ENCODE measurements at places on chromosomes 5 and 9.

DNA sequence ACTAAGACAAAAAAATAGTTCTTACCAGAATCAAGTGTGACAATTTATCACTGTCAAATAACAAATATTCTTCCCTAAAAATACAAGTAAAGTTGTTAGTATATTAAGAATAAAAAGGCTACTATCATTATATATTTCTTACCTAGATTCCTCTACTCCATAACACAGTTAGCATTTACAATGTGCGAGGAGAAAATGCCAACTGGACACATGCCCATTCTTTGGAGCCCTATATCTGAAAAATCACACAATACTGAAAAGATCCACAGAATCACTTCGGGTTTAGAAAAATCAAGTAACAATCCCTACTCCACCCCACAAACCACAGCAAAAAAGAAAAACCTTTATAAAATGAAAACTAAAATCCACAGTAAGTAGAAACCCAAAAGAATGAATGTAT is 70.9 kb downstream of the PKD2L2 start:
- no peak for DNase-seq

DNA sequence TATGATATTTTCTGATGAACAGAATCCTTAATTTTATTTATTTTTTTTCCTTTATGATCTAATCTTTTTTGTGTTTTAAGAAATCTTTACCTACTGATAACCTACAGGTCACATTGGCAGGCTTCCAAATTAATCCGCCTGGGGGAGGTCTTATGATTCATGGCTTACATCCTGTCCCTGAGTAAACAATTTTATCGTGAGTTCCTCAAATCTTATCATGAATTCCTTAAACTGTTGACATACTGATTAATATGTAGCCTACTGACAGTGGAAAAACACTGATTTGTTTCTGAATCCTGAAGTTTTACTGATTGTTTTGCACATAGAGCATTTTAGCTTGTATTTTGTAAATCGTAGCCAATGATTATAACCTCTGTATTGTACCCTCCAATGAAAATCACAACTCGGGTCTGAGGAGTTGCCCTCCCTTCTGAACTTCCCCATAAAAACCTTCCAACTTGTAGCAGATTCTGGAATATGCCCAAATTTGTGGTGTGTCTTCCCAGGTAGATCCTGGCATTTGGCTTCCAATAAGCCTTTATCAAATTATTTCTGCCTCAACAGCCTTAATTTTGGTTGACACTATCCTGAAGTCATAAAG is 105.6 kb downstream of the VCAN start:
- DNase-seq: no peak

GRCh38 chr5:171867786-171868185 is 82.2 kb downstream of the SMIM23 start:
- DNase-seq: no peak

DNA sequence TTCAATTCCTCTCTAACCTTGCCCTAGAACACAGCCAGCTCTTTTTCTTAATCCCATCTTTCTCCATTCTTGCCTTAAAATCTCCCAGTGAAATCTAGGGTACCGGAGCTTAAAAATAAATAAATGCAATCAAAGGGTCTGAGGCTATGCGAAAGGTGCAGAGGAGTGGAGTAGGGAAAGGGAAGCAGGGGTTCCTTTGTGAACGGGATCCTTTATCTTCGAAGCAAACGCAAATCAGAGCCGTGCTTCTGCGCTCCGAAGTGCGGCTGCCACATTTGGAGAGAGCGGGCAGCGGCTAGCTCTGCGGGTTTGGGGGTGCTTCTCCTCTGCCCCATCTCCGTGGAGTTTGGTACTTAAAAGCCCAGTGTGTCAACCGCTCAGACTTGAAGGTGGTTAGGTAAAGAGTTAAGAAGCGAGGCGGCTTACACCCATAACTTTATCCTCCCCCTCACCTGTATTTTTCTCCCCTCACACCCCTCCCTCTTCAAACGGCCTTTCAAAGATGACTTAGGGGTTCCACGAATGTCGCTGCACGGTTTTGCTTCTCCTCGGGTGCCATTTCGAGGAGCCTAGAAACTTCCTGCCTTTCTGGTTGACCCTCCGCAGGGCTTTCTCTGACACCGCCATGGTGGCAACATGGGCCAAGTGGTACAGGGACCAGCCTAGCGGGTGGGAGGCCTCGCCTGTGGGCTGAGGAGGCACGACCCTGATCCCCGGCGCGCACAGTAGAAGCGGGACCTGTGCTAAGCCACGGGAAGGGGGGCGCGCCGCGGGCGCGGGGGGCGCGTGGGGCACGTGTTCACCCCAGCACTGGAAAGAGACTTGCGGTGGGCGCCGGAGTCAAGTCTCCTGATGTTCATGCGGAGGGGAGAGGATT is 31.7 kb upstream of the NFIB start:
- DNase-seq: peak; percentile 26

- DNase-seq: no peak
Observed at GRCh38 chr5:171724468-171725204, 61.0 kb upstream of the SMIM23 start.

GRCh38 chr9:89189215-89189614 is 10.6 kb upstream of the SHC3 start:
- no peak for DNase-seq

DNA sequence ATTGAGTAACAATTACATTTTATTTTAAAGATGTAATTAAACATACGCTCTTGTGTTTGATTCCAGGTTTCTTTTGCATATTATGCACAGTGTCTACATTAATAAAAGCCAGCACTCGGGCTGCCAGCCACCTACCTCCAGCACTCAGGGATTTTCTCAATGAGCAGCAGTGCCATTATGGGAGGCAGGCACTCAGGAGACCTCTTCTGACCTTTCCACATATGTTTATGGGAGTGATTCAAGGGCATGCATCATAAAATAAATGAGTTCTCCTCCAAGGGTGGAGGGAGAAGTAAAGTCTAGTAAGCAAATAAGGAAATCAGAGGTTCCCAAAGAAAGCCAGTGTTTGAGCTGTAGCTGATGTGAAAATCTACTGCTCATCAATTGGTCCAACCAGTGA is 119.8 kb upstream of the IRX2 start:
- no peak for DNase-seq

DNA sequence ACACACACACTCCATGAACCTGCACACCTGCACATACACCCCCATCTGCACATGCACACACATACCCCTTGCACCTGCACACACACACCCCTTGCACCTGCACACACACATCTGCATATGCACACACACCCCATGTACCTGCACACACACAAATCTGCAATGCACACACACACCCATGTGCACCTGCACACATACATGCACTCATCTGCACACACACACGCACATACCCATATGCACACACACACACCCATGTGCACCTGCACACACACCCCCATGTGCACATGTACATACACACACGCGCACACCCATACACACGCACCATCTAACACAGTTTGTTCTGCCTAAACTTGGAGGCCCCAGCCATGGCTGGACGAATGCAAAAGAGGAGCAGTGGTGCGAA is 115.9 kb upstream of the SARDH start:
- no peak for DNase-seq

DNA sequence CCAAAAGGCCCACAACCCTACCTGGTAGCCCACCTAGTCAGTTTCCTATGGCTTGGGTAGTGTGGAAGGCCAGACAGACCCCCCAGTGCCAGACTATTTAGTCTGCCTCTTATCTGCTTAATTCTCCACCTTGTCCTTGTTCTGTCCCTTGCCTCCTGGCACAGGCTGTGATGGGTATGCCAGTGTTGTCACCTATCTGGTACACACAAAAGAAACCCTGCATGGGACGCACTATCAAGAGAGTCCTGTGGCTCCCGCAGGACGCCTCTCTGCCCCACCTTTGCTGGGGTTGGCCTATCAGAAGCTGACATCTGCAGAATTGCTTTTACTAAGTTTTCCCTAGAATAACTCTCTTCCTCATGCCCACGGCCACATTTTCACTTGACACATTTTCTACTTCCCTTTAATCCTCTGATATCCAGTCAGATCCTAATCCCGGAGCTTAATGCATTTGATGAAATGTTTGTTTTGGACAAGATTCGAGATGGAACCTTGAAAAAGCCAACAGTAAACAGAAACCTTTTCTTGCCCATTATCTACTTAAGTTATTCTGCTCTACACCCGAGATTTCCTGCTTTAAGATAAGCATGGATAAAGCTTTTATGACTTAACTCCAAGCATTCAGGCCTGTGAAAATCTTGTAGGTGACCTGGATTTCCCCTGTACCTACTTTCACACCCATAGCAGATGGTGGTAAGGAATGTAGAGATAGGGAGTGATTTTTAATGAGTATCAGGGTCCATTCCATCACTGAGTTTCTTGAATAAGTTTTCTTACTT is 468.5 kb downstream of the ZNF608 start:
- no peak for DNase-seq

GRCh38 chr5:39906146-39906545 is 481.4 kb upstream of the DAB2 start:
- DNase-seq: no peak

DNA sequence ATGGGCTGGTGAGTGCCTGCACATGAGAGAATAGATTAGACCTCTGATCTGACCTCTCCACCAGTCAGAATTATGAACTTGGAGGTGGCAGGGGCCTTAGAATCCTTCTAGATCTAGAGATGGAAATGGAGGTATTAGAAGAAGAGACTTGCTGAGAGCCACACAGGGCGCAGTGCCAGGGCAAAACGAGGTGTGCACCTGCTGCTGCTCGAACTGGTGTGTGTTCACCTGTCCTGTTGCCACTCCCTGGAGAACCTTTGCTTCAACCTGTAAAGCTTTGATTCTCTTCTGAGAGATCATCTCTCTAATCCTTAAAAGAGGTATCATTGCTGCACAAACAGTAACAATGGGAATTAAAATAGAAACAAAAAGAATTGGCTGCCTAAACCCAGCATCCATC is 24.9 kb downstream of the FRMPD1 start:
- no peak for DNase-seq

- no peak for DNase-seq
Observed at GRCh38 chr9:126439883-126440653, 113.4 kb downstream of the MVB12B start.

GRCh38 chr5:26881901-26882300 is 156.5 kb downstream of the CDH9 start:
- no peak for DNase-seq

DNA sequence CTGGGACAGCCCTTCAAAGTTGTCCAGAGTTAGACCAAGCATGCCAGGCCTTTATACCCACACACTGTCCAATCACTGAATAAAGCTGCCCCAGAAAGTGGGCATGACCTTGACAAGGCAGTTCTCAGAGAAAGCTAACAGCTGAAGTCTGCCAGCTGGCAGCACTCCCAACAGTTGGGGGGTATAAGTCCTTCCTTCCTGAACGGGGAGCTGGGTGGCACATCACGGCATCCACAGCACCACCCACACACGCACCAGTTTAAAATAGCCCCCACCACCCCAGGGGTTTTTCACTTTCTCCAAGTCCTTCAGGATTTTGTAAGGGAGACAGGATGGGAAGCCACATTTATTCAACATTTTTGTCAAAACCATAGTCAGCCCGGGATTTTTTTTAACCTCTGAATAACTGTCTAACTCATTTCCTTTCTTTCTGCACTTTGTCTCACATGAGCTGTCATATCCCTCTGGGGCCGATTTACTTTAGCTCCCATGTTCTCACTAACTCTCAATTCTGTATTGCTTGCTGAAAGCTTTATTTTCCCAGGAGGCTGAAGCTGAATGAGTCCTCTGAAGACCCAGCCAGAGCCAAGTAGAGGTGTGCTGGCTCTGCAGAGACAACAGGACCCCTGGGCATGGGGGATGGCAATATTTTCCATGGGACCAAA is 15.4 kb downstream of the FAM81B start:
- peak; percentile 52 for DNase-seq

Data from common myeloid progenitor, CD34-positive (primary cell).